ENCODE measurements at places on chromosomes 2 and 18.

DNA sequence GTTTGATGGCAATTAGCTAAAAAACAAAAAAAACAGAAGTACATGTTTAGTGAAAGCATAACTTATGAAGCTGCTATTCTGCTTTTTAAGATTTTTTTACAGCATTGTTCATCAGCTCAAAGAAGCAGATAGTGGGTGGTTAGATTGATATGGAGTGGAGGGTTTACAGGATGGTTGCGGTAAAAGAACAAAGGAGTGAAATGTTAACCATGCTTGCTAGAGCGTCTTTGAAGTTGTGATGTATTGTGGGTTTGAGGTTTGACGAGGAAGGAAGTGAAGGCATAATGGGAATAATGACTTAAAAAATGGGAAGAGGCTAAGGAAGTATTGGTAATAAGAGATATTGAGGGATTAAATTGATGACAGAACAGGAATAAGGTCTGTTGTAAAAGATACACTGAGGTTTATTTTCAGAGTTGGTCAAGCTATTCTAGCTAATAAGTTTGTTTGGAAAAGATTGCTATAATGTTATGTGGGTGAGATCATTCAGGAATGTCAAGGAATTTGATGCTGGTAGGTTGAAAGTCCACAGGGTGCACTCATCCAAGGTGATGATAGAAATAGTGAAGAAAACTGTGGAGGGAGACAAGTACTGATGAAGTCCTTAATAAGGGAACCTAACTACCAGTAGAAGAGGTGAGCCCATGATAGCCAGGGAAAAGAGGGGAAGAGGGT is 14.6 kb downstream of the SPOPL start:
- DNase-seq, result no peak

- DNase-seq, result no peak
Measured at GRCh38 chr2:119383410-119384140, 16.8 kb downstream of the DBI start.

- DNase-seq, result no peak
Measured at GRCh38 chr2:186862869-186863709, 14.1 kb upstream of the ZSWIM2 start.

- DNase-seq, result no peak
Measured at GRCh38 chr2:170652637-170653417, 62.3 kb upstream of the SP5 start.

DNA sequence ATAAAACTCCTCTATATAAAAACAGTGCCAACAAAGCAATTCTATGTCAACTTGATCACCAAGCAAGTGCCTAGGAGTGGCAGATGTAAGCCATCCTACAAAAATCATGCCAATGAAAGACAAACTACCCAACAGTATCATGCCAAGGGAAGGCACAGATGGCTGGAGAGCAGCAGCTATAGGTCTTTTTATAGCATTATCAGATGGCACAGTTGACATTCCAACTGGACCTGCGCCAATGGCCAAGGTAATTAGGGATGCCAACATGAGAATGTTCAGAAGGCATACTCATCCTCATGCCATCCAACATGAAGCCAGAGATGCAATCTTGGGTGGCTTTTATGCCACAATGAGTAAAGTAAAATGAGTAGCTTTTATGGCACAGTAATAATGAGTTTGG is 237.3 kb downstream of the OTX1 start:
- no peak for DNase-seq

DNA sequence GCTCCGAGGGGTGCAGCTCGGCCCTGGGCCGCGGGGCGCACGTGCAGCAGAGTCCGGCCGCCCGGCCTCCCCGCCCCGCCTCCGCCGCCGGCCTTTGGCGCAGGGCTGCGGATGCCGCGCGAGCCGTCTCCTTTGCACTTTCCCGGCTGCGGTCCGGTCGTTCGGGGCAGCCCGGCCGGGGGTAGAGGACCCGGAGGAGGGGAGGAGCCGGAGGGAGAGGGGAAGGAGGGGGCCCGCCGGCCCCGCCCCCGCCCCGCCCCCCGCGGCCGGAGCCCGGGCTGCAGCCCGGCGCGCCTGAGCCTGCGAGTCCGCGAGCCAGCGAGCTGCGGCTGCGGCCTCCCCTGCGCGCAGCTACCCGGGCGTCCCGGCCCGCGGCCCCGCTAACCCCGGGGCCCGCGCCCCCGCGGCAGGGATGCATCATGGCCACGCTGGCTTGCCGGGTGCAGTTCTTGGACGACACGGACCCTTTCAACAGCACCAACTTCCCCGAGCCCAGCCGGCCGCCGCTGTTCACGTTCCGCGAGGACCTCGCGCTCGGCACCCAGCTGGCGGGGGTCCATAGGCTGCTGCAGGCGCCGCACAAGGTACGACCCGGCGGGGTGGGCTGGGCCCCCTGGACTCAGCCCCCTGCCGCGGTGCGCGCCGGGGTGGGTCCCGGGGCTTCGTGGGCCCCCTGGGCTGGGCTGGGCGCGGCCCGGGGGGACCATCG is at the start of gene FHOD3:
TSS of gene FHOD3 (plus strand) at position 297 of the 709 bp plus-strand sequence. CDS start at position 420, 123 bp downstream.
- DNase-seq, result no peak

- no peak for DNase-seq
Measured at GRCh38 chr18:57025540-57025939, 121.3 kb upstream of the BOD1L2 start.

- DNase-seq, result no peak
Measured at GRCh38 chr2:15830937-15831549, 109.3 kb upstream of the MYCN start.

DNA sequence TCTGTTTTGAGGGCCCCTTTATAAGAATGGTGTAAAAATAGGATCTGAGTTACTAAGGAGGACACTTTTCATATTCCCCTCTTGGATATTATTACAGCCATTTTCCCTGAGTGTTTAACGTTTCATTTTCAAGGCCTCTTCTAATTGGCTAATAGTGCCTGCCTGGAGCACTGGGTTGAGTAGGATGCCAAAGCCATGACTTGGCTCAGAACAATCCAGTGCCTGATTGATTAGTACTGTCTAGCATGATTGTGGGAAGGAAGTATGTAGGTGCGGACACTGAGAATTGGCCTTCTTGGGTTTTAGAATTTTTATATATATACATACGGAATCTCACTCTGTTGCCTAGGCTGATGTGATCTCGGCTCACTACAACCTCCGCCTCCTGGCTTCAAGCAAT is 66.1 kb downstream of the NAB1 start:
- DNase-seq, result no peak

- DNase-seq, result no peak
Measured at GRCh38 chr2:202494300-202495229, 118.4 kb downstream of the BMPR2 start.

DNA sequence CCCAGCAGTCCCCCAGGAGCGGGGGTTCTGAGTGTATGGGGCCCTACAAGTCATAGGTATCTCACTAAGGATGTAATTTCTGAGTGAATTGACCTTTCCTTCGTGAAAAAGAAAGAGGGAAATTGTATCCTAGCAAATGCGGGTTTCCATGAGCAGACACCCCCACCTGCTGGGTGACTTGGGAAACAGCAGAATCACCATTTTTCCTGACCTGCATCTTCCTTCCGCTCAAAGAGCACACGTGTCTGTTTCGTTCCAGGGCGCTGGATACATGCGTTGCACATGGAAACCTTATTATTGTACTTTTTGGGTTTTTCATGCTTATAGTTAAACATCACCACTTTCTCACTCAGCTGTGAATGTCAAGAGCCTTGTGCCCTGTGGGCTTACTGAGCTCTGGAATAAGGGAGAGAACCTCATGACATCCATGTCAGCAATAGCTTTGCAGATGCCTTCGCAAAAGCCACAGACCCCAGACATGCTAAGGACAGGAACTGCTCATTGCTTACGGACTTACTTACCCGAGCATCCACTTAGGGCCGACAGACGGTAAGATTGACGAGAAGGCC is 132.8 kb downstream of the TPO start:
- DNase-seq, result no peak

- DNase-seq, result no peak
Measured at GRCh38 chr2:60376252-60376651, 177.2 kb downstream of the BCL11A start.

DNA sequence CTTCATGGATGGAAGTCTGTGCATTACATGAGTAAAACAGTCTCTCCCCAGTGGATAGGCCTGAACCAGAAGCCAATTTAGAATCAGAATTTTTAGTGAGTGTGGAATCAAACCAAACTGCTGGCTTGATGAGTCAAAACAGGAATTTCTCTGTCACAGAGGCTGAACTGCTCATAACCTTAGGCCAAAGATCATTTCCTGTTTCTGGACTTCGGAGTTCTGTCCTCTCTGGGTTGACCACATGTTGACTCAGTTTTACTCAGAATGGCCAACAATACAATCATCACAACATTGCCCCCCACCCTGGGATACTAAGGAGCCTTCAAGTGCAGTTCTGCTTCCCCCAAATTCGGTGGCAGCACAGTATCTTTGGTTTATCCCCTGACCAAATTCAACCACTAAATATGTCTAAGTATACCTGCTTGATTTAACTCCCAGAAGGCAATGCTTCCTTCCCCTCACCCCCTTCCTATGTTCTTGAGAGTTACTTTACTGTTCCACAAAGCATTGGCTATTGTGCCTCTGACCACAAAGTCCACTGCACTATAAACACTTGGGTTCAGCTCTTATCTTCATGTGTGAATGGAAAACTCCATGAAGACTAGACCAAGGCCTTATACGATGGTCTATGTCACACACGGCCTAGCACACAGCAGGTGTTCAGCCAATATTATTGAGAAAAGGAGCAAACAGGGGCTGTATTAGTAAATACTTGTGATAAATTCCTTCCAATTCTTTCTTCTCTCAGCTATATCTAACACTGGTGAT is 67.8 kb downstream of the NXPH2 start:
- no peak for DNase-seq

DNA sequence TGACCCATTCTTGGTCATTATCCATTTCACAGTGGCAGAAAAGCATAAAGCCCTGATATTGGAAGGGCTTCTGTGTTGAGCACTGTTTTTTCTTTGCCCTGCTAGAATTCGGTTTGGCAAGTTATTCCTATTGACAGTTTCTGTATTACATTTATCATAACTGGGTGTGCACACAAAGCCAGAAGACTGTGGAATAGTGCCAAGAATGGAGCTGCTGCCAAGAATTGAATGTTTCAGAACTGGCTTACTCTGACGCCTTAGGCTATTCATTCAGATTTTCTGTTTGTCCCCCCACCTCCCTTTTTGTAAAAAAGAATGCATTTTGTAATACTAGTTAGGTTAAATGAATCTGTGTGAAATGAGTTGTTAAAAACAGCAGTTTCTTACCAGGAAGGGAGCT is 12.7 kb downstream of the KDM3A start:
- DNase-seq, result no peak

- DNase-seq, result no peak
Measured at GRCh38 chr18:35362531-35362930, 14.6 kb downstream of the ZNF396 start.

- DNase-seq, result no peak
Measured at GRCh38 chr2:192544371-192544955, 349.7 kb upstream of the TMEFF2 start.

- no peak for DNase-seq
Measured at GRCh38 chr2:237222178-237222577, 136.5 kb downstream of the COPS8 start.

GRCh38 chr2:196849895-196850294 is 40.7 kb upstream of the C2orf66 start:
- no peak for DNase-seq

DNA sequence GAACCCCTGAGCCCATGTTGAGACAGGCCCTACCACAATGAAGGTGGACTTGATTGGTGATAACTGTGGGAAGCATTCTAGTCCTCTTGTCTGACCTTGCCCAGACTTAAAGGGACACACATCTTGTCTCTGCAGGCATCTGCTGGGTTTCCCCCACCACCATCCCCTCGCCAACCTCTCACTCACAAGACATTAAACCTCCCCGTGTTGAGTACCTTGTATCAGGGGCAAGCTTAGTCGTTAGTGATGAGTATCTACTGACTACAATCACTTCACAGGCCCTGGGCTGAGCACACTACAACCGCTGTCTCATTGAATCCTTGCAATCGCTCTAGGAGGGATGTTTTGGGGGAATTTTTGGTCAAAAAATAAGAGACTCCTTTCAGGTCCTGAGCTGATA is 86.0 kb downstream of the ICOS start:
- no peak for DNase-seq

- DNase-seq, result no peak
Measured at GRCh38 chr2:200993097-200993496, 29.6 kb upstream of the ORC2 start.

DNA sequence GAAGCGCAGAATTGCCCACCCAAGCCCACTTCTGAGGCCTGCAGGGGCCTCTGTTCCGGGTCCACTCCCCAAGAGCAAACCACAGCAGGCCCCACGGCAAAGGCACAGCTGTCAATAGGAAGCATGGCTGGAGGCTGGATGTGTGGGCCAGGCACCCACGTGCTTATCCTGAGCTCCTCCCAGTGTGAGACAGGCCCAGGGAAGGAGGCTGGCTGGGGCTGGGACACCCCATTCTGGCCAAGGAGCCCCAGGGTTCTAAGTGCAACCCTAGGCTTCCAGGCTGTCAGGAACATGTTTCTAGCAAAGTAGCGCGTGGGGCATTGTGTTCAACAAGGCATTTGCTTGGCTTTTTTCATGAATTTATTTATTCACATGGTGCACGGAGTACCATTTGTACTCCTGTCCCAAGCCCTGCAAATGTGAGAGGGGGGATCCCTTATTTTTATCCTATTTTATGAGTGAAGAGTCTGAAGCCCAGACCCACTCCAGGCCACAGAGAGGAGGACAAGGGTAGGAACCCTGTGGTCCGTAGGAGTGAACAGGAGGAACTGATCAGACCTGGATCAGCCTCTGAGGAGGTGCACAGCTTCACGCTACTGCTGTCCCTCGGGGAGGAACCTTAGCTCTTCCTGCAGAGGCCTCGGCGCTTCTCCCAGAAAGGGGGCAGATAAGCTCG is 6.1 kb upstream of the RAB17 start:
- no peak for DNase-seq

- DNase-seq, result no peak
Measured at GRCh38 chr2:184302506-184302905, 295.8 kb upstream of the ZNF804A start.

DNA sequence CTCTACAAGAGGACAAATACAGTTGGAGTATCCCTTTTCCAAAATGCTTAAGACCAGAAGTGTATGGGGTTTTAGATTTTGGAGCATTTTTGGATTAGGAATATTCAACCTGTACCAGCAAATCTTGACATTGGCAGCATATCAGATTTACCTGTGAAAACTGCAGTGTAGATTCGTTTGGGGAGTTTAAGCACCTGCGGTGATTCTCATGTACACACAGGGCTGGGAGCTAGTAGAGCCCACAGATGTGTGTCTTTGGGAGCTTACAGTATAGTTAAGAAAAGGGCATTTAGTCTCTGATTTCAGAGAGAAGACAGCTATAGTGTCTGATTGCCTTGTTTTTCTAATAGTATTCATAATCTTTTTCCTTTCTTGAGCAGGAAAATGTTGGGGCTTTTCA is 30.1 kb downstream of the PTCD3 start:
- DNase-seq, result no peak

GRCh38 chr2:241810307-241811200 is 1.6 kb downstream of the NEU4 start:
- no peak for DNase-seq

DNA sequence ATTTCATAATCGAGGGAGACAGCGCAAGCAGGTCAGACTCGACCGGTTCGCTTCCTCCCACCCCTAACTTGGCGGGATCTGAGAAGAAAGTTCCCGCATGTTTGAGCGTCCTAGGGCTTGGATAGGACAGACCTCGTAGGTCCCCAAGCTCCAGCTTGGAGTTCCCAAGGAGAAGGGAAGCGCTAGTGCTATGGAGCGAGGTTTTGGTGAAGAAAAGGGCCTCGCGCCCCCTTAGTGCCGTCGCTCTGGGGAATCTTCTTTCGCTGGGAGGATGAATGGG is 11.6 kb upstream of the SKOR2 start:
- DNase-seq, result no peak

- no peak for DNase-seq
Measured at GRCh38 chr2:38948995-38949394, 59.3 kb downstream of the ARHGEF33 start.
